ENCODE measurements at places on chromosomes 5 and 9. TPM values are rescaled to one million over a fixed set of nuclear protein-coding genes. Genes with fewer than 3 reads are reported as not detected.

DNA sequence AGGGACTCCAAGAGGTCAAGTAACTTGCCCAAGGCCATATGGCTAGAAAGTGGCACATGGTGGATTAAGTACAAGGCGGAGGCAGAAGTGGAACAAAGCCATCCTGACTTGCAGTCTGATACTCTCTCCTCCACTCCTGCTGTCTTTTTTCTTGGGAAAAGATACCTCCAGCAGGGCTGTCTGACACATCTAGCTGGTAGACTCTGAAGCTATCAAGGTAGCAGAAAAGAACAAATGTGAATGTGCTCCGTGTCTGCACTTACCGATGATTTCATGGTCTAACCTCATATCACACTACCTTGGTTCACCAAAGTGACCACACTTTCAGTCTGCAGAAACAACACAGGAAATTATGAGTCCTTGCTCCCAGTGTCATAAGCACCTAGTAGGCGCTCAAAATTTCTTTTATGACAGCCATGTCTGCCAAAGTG is 284.8 kb downstream of the CRB2 start:
- H3K36me3 ChIP-seq: no peaks in the 10 kb centered on the region
- H3K27me3 ChIP-seq: no peaks in the 10 kb centered on the region
- no peak overlapping the region for H3K27ac ChIP-seq
- no peak overlapping the region for H3K4me3 ChIP-seq

DNA sequence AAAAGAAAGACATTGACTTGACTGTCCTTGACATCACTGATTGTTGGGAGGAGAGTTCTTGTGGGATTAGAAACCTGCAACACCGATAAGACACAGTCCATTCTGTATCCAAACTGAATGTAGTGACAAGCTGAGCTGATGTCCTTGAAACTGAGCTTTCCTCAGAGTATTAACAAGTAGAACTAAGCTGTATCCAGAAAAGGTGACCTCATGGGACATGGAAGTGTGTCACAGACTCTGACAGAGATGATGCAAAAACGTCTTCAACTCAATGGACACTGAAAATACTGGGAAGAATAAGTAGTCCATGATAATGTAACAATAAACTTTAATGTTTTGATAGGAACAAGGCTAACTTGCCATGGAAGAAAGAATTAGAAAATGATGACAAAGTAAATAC is 690.1 kb downstream of the CDH18 start:
- no peaks in the 10 kb centered on the region for H3K36me3 ChIP-seq
- DNase-seq: no peak
- no peaks in the 10 kb centered on the region for H3K27me3 ChIP-seq
- H3K4me3 ChIP-seq: no peak overlapping the region
- H3K27ac ChIP-seq: no peak overlapping the region

- H3K4me3 ChIP-seq: no peak overlapping the region
- no peaks in the 10 kb centered on the region for H3K27me3 ChIP-seq
- no peaks in the 10 kb centered on the region for H3K36me3 ChIP-seq
- peak overlapping the region; percentile 82 for H3K27ac ChIP-seq
- peaks cover 30% of the 10 kb centered on the region for H3K4me1 ChIP-seq
- DNase-seq: peak; percentile 61
These were observed 405.4 kb upstream of the ACTBL2 start for GRCh38 chr5:57887851-57888621.

- no peak overlapping the region for H3K27ac ChIP-seq
- no peak overlapping the region for H3K4me3 ChIP-seq
- no peaks in the 10 kb centered on the region for H3K27me3 ChIP-seq
- no peak for DNase-seq
- H3K4me1 ChIP-seq: peaks cover 32% of the 10 kb centered on the region
- peaks cover 11% of the 10 kb centered on the region for H3K36me3 ChIP-seq
These were observed 193.4 kb downstream of the FBXL7 start for GRCh38 chr5:15693382-15693728.

The ZNF474 gene
- 0.44 TPM for total RNA-seq

The BARX1 gene
- total RNA-seq: not detected

All from SJSA1 (cell line).